ENCODE measurements at places on chromosomes 3 and 15.

- DNase-seq, result no peak
Observed at GRCh38 chr3:110779581-110779980, 292.0 kb upstream of the NECTIN3 start.

GRCh38 chr15:85854345-85855097 is 59.8 kb upstream of the KLHL25 start:
- DNase-seq, result no peak

GRCh38 chr15:64224511-64224910 is 61.7 kb upstream of the PPIB start:
- no peak for DNase-seq

DNA sequence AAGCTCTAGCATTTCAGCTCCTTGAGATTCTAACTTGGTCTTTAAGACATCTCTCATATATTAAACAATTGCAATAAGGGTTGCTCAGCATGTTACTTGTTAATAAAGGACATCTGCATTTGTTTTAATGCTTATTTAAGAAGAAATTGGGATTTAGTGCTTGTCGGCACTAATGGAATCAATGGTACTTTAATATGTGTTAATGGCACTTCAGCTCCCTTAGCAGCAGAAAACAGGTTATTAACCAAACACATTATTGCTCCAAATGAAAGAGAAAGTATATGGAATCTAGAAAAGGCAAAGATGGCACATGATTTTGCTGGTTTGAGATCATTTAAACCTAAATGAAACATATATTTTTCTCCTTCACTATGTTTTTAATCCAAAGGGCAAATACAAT is 137.3 kb upstream of the GOLIM4 start:
- DNase-seq, result no peak

DNA sequence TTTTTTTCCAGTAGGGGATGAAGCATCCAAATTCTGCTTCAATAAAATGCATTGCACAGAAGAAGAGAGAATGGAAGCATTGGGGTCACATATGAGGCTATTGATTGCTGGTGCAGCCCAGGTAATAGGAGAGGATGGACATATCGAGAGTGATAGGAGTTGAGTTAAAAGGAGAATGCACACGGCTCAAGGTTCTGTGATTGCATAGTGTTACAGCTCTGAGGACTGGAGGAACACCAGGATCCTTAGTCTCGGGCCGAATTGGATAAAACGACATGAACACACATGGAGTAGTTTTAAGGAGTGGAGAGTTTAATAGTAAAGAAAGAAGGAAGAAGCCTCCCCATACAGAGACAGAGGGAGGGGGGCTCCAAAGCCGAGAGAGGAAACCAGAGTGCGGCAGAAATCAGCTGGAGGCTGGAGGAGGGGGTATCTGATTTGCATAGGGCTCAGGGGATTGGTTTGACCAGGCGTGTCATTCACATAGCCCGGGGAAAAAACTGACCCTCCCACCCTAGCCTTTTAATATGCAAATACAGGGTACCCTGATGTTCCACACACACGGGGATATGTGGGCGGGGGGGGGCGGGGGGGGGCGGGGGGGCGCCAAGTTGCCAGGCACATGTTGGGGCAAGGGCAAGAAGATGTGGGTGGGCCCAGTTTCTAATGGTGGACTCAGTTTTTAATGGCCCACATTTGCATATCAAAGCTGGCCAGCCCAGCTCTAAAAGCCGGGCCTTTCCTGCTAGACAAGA is 156.9 kb downstream of the AGBL1 start:
- DNase-seq, result peak; percentile 74

GRCh38 chr3:79019137-79019923 is 748.5 kb downstream of the ROBO1 start:
- peak; percentile 89 for DNase-seq

- no peak for DNase-seq
Observed at GRCh38 chr15:34331809-34332208, 5.8 kb downstream of the SLC12A6 start.

GRCh38 chr3:377158-377561 is 180.6 kb downstream of the CHL1 start:
- DNase-seq, result no peak

- DNase-seq, result no peak
Observed at GRCh38 chr15:70835415-70835814, 18.5 kb downstream of the LARP6 start.

DNA sequence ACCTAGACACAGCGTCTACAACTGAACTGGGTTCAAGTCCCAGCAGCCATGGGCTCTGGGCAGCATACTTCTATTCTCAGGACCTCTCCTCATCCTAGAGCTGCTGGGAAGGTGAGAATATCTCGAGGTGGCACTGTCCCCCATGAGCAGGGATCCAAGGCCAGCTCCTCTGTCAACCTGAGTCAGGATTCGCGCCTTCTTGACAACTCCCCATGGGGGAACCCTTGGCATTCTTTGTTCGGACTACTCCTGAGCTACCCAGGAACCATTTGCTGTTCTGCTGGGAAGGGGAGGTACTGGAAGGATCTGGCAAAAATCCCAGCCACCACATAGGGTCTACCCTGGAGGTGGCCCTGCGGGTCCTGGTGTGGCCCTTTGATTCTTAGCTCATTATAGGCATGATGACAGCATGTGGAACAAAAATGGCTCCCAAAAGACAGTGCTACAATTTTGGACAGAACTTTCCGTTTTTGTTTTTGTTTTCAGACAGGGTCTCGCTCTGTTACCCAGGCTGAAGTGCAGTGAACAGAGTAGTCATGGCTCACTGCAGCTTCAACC is 22.3 kb downstream of the PLXNB1 start:
- DNase-seq, result no peak

- DNase-seq, result no peak
Observed at GRCh38 chr3:188489639-188490405, 335.9 kb downstream of the LPP start.

DNA sequence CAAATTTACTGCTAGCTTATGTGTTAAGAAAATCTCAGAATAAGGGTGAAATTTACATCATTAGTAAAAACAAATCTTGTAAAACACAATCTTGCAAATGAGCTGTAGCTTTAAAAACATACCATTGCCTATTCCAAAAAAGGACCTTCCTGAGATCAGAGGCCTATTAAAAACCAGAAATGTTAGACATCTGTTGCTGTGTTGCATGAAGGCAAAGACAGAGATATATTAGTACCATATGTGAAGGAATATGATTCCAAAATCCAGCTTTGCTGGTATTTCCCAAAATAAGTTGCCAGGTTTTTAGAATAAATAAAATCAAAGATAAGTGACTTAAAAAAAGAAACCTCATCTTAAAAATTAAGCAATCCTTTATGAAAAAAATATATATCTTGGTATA is 504.1 kb upstream of the CDIN1 start:
- no peak for DNase-seq

- DNase-seq, result no peak
Observed at GRCh38 chr15:91308199-91308598, 208.1 kb downstream of the SV2B start.

- no peak for DNase-seq
Observed at GRCh38 chr3:188037965-188038581, 115.9 kb upstream of the LPP start.

DNA sequence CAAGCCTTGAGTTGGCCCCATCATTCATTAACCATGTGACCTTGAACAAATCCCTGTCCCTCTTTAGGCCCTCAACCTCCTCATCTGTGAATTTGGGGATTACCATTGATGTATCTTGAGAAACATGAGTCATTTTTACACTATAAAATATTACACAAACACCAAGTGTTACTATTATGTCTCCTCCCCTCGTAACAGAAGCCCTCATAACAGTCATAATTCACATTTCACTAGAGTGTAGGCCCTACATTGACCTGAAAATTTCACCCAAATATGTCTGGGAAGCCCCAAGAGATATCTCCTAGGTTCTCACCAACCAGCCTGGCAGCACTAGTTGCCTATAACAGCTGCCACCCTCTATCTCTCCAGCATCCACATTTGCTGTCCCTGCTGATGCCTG is 15.8 kb upstream of the SLC6A1 start:
- no peak for DNase-seq

DNA sequence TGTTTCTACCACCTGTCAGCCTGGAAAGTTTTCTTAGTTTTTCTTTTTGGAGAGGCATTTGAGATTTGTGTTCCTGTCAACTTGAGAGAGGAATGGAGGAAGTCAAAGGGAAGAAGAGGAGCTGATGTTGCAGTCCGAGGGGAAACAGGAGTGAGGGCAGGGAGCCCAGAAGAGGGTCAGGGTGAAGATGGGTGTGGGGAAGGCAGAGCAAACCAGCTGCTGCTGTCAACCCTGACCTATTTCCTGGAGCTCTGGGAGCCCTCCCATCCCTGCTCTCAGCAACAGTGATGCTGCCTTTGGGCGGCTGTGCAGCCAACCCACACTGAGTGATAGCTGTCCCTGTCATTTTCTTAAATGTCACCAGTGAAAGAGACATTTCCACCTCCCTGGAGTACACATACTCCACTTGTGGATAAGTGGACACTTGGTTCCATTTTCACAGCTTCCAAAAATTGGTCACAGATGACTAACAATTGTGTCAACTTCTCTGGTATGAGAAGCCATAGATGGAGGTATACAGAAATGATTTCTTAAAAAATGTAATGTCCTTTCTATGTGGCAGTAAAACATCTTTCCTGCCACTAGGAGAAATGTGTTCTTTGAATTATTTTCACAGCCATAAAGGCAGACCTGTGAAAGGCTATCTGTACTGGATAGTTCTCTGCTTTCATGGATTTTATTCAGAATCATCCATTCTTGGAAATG is 556.3 kb upstream of the TBL1XR1 start:
- no peak for DNase-seq

GRCh38 chr15:33701304-33701696 is 267.0 kb upstream of the CHRM5 start:
- DNase-seq, result no peak

- DNase-seq, result no peak
Observed at GRCh38 chr15:70722266-70723121, 40.9 kb downstream of the UACA start.

DNA sequence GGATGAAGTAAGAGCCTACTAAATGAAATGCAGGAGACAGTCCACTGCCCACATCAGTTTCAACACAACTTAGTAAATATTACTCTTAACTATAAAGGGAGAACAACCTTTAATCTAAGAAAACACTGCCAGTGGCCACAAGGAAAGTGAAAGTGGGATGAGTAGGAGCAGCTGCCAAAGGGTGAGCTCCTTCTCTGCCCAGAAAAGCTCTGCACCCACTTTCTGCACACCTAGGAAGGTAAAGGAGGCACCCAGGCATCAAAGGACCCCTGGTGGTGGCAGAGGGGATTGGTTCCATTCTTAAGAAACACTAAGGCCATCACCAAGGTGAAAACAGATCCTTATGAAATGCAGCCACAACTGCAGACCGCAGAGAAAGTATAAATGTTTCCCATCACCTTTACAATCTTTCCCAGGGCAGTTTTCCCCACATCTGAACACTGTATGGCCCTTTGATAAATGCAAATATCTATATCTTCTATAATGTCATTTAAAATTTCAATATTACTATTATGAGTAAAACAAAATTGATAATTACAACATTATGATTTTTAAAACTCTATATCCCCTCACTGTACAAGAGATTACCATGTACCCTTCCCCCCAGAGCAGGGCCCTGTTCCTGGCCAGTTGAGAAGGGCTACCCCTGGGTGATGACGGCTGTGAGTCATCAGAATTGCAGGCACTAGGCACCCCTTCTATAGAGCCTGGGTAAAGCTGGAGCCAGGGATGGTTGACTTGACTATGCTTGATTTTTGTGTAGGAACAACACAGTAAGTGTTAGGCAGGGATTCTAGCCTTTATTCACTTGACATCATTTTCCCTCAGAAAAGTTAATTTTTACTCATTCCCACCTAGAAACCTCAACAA is 92.0 kb downstream of the SNRK start:
- DNase-seq, result no peak

- no peak for DNase-seq
Observed at GRCh38 chr15:27936164-27936563, 163.0 kb downstream of the OCA2 start.

GRCh38 chr15:70265466-70265978 is 167.8 kb upstream of the TLE3 start:
- no peak for DNase-seq

- DNase-seq, result no peak
Observed at GRCh38 chr3:347581-347980, 151.0 kb downstream of the CHL1 start.

DNA sequence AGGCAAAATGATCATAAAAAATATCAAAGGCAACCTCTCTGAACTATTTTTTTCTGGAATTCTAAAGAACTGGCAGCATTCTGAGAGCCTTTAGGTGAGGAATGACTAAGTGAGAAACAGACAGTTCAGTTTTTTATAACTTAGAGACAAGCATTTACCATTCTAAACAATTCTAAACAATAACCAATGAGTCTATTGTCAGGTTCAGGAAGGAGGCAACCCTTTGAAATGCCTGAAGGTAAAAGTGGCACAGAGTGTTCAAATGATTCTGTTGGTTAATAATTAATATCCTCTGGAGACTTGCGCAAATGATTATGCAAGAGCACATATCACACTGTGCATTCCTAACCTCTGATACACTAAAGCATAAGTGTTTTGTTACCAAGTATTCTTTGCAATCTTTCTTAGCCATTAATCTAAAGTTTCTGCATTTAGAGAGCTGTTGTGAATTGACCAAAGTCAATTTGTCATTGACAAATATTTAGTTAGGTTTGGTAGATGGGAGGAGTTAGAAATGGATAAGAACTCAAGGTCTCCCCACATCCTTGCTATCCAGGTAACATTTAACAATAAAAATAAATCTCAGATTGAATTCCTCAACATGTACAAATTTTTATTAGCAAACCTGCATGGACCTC is 9.2 kb upstream of the TGFBR2 start:
- no peak for DNase-seq

DNA sequence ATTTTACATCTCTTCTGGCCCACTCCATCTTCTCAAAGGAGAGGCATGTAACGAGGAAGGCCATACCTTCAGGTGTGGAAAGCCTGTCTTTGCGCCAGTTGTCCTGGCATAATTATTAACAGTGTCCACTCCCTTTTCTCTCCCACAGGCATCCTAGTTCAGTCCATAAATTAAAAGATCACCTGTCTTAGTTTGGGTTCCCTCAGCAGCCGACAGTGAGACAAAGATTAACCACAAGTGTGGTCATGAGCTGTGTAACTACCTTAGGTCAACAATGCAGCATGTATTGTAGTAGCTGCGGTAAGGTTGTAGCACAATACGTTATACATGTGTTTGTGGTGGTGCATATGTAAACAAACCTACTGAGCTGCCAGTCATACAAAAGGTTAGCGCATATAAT is 103.3 kb upstream of the GALNT15 start:
- no peak for DNase-seq

- no peak for DNase-seq
Observed at GRCh38 chr15:68166847-68167246, 38.3 kb downstream of the CALML4 start.
